Caco-2 (cell line): ENCODE measurements at places on chromosomes 4 and X.

- no peak for DNase-seq
Observed at GRCh38 chr4:123624959-123625358, 228.4 kb downstream of the SPRY1 start.

GRCh38 chr4:88296413-88297211 lies 12.3 kb upstream of the PPM1K start:
- no peak for DNase-seq

GRCh38 chrX:148382983-148383382 lies 117.4 kb upstream of the AFF2 start:
- DNase-seq, result no peak

DNA sequence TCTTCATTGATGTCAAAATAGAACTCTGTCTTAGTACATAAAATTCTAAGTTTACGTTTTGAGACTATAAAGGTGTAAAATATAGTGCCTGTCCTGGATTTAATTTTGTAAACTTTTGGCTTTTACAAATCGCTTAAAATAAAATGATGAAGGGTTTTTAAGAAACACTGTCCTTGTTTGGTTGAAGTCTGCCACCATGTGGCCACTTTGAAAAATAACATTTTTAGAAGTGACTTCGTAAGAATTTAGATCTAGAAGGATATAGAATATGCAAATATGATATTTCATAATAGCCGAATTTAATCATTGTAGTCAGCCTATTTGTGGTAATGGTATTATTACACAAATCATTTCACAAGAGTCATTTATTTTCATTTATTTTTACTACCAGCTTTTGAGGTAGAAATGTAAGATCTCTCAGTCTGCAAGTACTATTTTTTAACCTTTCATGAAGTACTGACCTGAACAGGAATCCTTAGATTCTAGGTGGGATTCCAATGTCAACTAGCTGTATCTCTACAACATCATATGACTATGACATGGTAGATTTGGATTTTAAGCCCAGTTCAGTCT lies 31.0 kb upstream of the FAT4 start:
- DNase-seq, result no peak

DNA sequence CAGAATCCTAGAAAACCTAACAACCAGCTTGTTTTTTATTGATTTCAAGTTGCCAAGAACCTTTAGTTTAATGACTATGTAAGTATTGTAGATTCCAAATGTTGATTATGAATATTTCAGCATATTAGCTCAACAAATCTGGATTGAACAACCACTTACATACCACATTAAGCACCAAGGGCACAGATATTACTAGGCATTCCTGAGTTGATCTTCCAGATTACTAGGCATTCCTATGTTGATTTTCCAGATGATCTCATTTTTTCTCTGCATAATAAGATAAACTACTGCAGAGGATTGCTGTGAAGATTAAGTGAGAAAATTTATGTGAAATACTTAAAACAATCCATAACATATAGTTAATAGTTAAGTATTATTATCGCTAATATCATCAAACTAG lies 17.4 kb upstream of the DCAF8L1 start:
- no peak for DNase-seq

GRCh38 chrX:123108513-123109427 lies 75.3 kb upstream of the GRIA3 start:
- no peak for DNase-seq

DNA sequence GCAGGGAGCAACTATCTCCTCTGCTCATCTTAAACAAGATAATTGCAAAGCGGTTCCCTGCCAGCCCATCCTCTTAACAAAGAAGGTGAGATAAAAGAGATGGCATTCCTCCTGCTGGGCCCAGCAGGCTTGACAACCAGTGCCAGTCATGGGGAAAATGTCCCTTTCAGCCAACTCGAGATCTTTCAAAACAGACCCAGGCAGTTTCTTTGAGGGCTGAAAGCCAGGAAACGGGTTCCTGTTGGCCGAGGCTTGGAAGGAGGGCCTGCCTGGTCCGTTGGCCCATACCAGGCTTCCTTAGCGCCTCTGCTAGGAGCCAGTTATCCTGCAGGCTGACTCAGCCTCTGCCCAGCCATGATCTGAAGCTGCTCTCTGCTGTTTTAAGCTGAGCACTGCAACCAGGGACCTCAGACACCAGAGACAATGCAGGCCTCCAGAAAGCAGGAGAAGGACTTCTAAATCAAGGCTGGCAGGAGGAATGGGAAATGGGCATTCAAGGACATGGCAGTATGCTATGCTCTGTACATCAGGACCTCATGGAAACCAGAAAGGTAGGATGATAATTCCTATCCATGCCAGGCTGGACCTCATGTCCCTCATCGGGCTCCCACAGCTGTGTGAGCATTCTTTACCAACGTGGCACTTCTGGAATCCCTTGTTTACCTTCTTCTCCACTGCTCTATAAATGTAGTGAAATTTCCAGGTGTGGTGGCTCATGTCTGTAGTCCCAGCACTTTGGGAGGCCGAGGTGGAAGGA lies 42.4 kb upstream of the SLC2A9 start:
- peak; percentile 67 for DNase-seq

GRCh38 chr4:11426003-11426402 lies 2.7 kb downstream of the HS3ST1 start:
- DNase-seq, result no peak

DNA sequence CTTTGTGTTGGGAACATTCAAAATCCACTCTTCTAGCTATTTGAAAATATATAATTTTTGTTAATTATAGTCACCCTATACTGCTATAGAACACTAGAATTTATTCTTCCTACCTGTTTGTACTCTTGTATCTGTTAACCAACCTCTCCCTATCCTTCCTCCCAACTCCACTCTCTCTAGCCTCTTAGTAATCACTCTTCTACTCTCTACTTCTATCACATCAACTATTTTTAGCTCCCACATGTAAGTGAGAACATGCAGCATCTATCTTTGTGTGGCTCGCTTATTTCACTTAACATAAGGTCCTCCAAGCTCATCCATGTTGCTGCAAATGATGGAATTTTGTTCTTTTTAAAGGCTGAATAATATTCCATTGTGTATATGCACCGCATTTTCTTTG lies 537.3 kb downstream of the MID1IP1 start:
- no peak for DNase-seq
